Bone marrow (tissue), 2 donors: ENCODE measurements at places on chromosomes 3 and 15.

DNA sequence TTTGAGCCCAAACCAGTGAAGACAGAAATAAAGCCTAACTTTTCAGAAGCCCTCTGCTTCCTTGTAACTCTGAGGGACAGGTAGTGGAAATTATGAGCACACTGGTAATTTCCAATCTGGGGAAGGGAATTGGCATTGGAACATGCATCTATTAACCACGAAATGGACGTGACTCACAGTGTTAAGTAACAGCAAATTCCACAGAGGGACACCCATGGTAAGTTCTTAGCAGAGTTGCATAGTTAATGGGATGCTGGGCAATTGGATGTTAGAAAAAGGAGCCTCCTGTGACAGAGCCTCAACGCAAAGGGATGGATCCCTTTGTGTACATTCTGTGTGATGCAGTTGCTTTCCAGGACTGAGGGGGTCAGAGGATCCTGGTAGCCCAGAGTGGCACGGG, 168.6 kb downstream of the SEMA6D start:
- DNase-seq: no peak

GRCh38 chr15:45201557-45201859, 13.7 kb upstream of the SHF start:
- no peak for DNase-seq

- DNase-seq: no peak
Measured at GRCh38 chr3:126971891-126972351, 11.0 kb upstream of the PLXNA1 start.

DNA sequence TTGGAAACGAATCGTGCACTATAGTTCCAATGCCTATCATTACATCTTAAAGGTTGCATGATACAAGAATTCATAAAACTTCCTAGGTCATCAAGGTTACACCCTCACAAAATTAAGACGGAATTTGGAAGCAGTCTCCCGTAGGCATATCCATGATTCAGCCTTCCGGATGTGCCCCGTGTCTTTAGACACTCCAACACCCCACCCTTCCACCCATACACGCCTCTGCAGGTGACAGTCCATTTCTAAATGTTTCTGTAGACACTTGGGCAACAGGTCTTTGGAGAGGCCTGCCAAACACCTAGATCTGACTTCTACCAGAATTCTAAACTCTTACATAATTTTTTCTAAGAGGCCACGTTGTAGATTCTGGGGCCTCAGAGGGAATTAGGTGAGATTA, 49.8 kb downstream of the LDHAL6B start:
- DNase-seq: no peak

- DNase-seq: no peak
Measured at GRCh38 chr3:114775395-114775794, 371.7 kb downstream of the ZBTB20 start.

GRCh38 chr3:69305011-69305410, 80.9 kb downstream of the FRMD4B start:
- no peak for DNase-seq
